ENCODE measurements at places on chromosomes 1 and 21.

DNA sequence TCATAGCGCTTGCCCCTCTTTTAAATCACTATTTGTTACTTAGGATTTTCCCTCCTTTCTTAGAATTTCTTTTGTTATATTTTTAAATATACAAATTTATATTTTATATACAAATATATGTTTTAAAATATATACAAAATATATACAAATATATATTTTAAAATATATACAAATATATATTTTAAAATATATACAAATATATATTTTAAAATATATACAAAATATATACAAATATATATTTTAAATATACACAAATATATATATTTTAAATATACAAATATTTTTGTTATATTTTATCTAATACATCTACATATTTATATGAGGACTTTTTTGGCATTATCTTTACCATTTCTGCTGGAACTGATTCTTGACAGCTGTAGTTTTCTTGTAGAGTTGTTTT is 50.9 kb upstream of the QSOX1 start:
- no peak for DNase-seq

- no peak for DNase-seq
Measured at GRCh38 chr1:161727256-161727924, 6.0 kb downstream of the FCRLB start.

- no peak for DNase-seq
Measured at GRCh38 chr1:183773482-183774274, 31.2 kb upstream of the RGL1 start.

- DNase-seq: no peak
Measured at GRCh38 chr1:33615546-33615945, 143.1 kb downstream of the ZSCAN20 start.

GRCh38 chr1:54253480-54253879 is 53.5 kb downstream of the MRPL37 start:
- DNase-seq: peak; percentile 71

GRCh38 chr1:94806441-94806871 is 13.7 kb upstream of the SLC44A3 start:
- no peak for DNase-seq

GRCh38 chr1:193070942-193071341 is 11.5 kb downstream of the RO60 start:
- DNase-seq: no peak

- DNase-seq: no peak
Measured at GRCh38 chr1:222466150-222466865, 81.6 kb downstream of the HHIPL2 start.

- DNase-seq: no peak
Measured at GRCh38 chr1:24319312-24319863, at the start of gene GRHL3. Gene GRHL3 (plus strand): TSS chr1:24319357. CDS start chr1:24319552, 195 bp downstream.

GRCh38 chr1:235503403-235504121 is 690 bp downstream of the B3GALNT2 start:
- DNase-seq: no peak

DNA sequence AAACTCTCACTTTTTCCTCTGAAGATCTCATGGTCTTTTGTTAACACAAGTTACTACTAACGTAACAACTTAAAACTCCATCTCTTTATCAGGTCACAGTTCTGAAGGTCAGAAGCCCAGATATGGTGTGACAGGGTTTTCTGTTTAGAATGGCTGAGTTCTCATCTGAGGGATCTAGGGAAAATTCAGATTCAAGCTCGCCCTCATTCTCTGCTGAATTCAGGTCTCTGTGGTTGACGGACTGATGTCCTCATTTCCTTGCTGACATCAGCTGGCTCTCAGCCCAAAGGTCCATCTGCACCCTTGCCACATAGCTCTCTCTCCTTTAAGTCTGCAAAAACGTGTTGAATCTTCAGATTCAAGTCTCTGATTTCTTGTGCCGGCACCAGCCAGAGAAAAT is 6.1 kb upstream of the NTPCR start:
- DNase-seq: no peak

DNA sequence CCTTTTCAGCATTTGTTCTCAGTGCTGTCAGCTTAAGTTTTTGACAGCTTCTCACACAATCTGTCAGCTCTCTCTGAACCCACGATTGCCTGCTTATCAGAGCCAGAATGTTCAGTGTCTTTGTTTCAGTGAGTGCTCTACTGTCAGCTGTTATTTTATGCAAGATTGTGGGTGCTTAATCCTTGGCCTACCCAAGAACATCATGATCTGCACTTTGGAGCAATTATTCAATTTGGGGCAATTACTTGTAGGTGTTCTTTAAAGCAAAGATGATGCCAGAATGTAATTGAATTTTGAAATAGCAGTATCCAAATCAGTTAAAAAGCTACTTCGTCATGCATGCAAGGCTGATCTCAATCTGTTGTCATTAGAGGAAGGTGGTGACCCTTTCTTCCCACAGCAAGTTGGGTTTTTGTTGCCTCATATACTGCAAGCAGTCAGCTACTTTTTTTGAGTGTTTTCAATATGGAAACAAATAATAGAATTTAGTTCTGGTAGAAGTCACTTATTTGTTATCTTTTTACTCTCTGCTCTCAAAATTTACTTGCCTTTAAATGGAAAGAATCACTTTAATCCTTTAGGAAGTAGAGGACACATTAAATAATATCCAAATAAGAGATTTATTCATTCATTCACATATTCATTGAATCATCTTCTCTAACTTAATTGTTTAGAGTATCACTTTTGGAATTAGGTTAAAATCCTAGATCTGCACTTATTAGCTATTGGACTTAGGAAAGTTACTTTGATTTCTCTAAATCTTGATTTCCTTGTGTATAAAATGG is 253.5 kb upstream of the CACYBP start:
- DNase-seq: no peak

DNA sequence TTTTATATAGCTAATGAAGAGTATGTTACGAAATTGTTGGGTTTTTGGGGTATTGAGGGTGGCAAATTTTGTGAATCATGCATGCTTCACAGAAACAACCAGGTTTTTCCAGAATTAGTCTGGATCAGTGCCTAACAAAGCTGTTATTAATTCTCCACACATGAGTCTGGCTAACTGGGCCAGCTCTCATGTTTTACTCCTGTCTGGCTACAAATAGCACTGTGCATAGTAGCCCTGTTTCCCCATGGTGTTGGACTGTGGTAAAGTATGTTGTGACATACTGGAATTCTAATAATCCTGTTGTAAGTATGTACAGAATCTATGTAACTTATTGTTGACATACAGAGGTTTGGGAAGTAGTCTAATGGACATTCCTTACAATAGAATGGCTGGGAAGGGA is 35.8 kb downstream of the S100B start:
- DNase-seq: no peak

GRCh38 chr1:211589782-211590721 is 11.1 kb upstream of the SLC30A1 start:
- DNase-seq: no peak

DNA sequence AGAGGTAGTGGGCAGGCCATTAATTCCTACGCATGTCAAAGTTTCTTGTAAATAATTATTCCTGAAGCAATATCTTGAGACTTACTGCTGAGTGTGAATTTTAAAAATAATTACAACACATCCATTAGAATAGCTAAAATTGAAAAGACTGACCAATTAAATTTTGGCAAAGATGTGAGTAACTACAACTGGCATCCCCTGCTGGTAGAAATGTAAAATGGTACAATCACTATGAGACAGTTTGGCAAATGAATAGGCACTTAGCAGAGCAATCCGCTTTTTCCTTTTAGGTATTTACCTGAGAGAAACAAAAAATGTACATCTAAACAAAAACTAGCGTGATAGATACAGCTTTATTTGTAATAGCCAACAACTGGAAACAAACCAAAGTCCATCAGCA is 798.9 kb downstream of the BRINP3 start:
- no peak for DNase-seq

DNA sequence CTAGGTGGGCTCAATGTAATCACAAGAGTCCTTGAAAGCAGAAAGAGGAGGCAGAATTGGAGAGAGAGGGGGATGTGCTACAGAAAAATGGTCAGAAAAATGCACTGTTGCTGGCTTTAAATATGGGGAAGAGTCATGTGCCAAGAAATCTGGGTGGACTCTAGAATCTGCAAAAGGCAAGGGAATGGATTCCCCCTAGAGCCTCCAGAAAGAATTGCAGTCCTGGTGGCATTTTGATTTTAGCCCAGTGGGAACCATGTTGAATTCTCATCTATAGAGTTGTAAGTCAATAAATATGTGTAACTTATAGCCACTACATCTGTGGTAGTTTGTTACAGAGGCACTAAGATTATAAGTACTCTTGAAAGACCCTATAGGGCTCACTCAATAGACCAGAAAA is 210.3 kb downstream of the ASTN1 start:
- DNase-seq: no peak

- peak; percentile 46 for DNase-seq
Measured at GRCh38 chr1:98133131-98133530, 212.3 kb upstream of the DPYD start.

DNA sequence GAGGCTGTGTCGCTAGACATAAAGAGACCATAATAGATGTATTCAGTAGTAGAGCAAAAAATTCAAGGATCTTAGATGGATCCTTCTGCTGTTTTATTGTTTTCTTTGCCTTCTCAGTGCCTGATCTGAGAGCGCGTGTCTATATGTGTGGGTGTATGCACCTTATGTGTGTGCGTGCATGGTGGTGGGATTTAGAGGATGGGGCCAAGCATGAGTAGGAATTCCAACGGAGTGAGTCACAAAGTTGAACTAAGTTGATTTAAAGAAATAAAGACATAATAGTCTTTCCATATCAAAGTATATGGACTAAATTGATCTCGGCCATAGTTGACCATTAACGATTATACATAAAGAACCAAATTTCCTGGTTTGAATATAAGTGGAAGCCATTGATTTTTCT is 178.7 kb downstream of the CYYR1 start:
- DNase-seq: no peak

GRCh38 chr1:173996995-173997394 is 25.2 kb downstream of the RC3H1 start:
- no peak for DNase-seq

DNA sequence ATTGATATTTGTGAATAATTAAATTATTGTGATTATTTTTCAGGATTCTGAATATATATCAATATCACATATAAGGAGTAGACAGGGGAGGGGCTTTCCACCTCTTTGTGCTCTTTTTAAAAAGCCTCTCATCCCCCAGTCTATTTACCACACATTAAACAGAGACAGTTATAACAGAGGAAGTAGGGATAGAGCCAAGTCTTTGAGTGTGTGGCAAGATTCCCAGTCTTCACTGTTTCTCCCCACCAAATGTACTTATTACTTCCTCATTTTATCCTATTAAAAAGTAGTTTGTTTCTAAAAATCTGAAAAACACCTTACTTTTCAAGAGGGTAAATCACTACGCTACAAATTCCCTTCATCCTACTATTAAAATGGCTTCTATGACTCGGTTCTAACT is 46.7 kb downstream of the EPS15 start:
- no peak for DNase-seq

GRCh38 chr21:29499734-29500343 is 201.1 kb downstream of the BACH1 start:
- no peak for DNase-seq

DNA sequence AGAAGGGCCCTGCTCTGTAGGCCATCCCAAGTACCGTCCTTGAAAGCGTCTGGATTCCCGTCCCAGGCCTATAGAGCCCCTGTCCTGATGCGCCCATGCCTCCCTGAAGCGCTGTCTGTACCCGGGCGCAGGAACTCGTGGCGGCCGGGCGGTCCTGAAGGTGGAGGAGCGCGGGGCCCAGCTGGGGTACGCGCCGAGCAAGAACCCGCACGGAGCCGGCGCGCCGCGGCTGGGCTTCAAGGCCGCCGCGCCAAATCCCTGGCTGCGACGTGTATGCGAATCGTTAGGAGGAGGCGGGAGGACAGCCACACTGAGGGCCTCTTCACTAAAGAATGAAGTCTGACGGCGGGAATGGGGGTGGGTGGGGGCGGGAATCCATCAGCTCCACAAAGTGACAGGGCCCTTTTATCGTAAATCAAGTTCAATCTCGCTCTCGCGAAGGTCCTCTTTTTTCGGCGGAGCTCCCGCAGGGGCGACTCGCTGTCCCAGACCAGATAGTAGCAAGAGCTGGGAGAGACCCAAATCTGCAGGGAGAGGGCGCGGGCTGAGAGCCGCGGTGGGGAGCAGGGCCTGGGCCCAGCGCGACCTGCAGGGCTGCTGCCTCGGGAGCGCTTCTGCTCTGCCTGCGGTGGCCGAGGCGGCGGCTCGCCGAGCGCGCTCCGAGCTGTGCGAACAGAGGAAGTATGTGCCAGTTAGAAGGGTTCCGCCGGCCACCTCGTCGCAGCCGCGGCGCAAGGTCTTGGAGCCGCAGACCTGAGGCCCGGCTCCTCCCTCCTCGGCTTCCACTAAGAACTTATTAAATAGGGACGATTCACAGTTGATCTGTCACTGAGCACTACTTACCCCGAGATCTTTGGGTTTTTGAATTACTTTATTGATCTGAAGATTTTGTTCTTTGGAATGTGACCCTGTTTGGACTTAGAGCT is 10.4 kb downstream of the BARHL2 start:
- no peak for DNase-seq

DNA sequence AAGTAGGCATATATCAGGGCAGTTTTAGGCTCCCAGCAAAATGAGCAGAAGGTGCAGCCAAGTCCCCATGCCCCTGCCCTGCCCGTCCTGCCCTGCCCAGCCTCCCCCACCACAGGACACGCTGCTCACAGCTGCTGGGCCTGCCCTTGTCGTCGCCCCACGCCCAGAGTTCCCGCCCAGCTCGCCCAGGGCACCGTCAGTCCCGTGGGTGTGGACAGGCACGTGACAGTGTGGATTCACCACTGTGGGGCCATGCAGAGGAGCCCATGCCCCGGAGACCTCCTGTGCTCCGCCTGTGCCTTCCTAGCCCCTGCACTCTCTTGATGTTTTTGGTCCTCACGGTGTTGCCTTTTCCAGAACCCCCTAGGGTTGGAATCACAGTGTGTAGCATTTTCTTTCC is 7.0 kb downstream of the FAAP20 start:
- DNase-seq: no peak

GRCh38 chr21:45114072-45114471 is 39.7 kb downstream of the ADARB1 start:
- no peak for DNase-seq

DNA sequence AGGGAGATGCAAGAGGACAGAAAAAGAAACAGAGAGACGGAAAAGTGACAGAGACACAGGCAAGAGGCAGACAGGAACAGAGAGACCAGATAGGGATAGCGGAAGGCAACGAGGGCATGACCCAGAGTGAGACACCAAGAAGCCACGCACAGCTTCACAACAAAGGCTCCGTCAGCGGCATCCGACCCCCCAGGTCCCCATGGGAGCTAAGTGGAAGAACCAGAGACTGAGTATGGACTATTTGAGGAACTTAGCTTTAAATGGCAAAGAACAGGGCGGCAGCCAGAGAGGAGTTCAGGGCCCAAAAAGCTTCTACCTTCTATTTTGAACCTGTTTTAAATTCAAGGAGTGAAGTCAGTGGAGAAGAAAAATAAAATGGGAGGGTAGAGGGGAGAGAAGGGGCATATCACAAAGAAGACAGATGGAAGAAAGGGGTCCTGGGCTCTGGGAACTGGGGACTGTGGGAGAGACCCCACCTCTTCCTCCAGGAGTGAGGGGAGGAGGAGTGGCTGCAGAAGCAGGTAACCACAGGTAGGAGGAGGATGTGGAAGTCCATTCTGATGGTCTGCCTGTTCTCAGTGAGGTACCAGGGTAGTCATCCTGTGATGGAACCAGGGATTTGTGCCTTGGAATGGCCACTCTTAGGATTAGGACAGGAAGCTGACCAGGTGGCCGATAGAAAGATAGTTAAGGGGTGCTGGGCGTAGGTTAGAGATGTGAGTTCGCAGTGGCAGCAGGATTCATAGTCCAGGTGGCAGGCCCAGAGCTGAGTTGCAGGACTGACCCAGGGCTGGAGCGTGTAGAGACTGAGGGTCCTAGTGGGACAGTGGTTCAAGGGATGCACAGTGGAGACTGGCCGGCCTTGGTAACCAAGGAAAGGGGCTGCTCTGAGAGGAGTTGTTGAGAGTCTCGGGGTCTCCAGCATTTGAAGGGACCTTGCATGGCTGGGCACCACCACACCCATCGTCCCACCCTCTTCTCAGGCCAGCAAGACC is 37.7 kb downstream of the CSMD2 start:
- no peak for DNase-seq

All from retinal pigment epithelial cell (primary cell).